ENCODE measurements at places on chromosomes 3 and 15.

DNA sequence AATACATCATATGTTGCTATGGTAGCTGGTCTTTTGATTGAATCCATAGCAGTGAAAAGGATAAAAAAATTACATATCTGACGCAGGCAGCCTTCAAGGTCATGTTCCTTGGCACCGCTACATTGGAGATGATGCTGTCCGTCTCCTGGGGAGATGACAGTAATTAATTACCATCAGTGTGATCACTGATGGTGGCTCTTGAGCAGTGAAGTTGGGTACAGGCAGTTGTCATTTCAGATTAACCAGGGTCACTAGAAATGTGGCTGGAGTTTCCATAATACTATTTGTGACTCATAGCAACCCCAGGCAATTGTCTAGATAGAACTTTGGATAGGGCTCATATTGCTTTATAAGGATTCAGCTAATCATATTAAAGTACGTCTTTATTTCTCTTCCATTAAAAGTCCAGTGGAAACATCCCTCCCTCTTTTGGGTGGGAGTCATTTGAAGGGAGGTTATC is 136.3 kb downstream of the THSD4 start:
- no peak for DNase-seq

DNA sequence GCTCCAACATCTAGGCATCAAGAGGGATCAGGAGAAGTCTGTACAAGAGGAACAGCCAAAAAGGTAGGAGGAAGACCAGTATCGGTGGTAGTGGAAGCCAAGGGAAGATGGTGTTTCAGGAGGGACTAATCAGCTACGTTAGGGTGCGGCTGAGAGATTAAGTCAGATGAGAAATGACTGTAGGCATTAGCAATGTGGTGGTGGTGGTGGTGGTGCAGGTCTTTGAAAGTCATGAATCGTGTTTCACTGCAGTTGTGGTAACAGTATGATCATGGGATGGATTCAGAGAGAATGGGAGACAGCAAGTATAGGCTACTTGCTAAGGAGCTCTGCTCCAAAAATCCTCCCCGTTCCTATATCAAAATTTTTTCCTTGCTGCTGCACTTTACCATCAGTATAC is 35.5 kb downstream of the ASTE1 start:
- no peak for DNase-seq

DNA sequence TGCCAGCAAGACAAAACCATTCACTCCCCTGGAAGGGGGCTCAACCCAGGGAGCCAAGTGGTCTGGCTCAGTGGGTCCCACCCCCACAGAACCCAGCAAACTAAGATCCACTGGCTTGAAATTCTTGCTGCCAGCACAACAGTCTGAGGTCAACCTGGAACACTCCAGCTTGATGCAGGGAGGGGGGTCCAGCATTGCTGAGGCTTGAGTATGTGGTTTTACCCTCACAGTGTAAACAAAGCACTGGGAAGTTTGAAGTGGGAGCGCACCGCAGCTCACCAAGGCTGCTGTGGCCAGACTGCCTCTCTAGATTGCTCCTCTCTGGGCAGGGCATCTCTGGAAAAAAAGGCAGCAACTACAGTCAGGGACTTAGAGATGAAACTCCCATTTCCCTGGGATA is 81.7 kb downstream of the MSL2 start:
- no peak for DNase-seq

GRCh38 chr3:101938262-101938847 is 89.0 kb downstream of the NFKBIZ start:
- no peak for DNase-seq

- no peak for DNase-seq
Observed at GRCh38 chr3:162195147-162195546, 698.5 kb downstream of the OTOL1 start.

DNA sequence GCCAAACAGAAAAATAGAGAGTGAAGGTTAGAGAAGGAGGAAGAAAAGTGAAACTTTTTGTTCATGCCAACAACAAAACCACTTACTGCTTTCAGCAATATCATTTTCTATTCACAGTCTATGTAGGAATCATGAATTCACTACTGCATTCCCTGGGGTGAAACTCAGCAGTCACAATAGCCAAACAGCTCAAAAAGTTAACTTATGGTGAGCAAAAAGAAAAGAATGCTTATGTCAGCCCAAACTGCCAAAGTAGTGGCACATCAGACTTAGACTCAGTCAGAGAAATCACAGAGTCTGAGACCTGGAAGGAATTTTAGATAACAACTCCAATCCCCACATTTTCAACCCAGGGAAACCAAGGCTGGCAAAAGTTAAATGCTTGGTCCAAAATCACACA is 238.7 kb upstream of the TMCO5A start:
- DNase-seq, result no peak

DNA sequence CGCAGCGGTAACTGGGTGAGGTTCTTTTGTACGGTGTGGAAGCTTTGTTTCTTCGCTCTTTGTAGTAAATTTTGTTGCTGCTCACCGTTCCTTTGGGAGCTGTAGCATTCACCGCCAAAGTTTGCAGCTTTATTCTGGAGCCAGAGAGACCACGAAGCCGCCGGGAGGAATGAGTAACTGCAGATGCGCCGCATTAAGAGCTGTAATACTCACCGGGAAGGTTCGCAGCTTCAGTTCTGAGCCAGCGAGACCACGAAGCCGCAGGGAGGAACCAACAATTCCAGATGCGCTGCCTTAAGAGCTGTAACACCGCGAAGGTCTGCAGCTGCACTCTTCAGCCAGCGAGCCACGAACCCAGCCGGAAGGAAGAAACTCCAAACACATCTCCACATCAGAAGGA is 56.0 kb upstream of the DYNC1LI1 start:
- DNase-seq, result peak; percentile 67

- peak; percentile 22 for DNase-seq
Observed at GRCh38 chr15:31476236-31476810, 149.7 kb downstream of the KLF13 start.

DNA sequence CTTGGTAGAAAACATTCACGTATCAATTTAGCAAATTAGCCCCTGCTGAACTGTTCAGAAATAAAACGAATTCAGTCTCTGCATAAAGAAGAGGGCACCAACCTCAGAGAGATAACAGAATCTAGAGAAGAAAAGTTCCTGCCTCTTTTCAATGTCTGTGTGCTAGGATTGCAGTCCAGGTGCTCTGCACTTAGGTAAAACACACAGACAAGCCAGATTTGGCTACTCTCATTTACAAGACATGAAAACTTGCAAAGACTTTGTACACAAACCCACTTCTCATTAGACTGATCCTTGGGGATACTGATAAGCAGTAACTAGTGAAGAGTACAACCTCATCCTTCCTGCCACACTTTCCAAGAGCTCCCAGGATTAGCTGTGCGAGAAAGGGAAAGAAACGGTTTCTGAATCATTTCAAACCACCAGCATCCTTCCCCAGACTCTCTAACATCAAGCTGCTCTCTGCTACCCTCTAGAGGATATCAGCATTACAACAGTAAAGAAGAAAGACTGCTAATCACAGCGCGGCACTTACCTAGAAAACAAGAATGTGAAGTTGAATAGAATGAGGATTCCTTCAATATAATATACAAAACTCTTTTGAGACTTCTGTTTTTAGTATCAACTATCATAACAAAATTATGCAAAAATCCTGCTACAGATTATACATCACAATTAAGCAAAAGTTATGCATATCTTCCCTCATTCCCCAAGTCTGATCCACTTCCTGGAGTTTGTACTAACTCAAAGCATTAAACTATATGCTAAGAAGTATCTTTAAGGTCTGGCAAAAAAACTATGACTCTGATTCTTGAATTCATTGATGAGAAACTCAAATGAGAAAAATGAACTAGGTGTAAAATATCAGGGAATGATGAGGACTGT is 306.4 kb downstream of the MAGI1 start:
- peak; percentile 48 for DNase-seq

- DNase-seq, result no peak
Observed at GRCh38 chr3:194196876-194197275, 60.9 kb downstream of the HES1 start.

GRCh38 chr3:124650798-124651197 is 79.5 kb upstream of the UMPS start:
- DNase-seq, result no peak

- no peak for DNase-seq
Observed at GRCh38 chr3:153373606-153374005, 211.6 kb downstream of the RAP2B start.

GRCh38 chr3:96622878-96623277 is 191.5 kb upstream of the EPHA6 start:
- no peak for DNase-seq

GRCh38 chr3:77699125-77699691 is 659.3 kb downstream of the ROBO2 start:
- no peak for DNase-seq

DNA sequence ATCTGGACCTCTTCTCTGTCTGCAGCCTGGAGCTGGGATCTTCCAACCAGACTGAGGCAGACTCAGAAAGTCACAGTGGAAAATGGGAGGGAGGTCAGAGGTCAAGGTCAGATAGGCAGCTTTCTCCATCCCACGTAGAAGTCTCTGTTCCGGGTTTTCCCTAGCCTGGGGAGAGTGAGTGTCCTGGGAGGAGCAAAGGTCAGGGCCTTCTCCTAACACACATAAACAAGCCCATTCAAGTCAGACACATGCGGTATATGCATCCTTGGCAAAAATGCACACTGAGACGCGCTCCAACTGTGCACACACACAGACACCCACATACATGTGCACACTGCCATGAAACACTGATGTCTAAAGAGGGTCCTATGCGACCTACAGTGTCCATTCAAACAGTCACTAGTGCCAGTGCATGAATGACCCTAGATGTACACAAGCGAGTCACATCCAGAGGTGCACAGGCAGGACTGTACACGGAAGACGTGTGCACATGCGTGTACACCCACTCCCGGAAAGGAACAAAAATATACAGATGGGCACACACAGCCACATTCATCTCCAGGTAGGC is 681 bp downstream of the TWF2 start:
- no peak for DNase-seq

GRCh38 chr3:185916042-185916833 is 21.6 kb downstream of the TRA2B start:
- no peak for DNase-seq
